GM12878 (cell line): ENCODE measurements at places on chromosomes 12 and 14. TPM values are rescaled to one million over a fixed set of nuclear protein-coding genes. Genes with fewer than 3 reads are reported as not detected.

DNA sequence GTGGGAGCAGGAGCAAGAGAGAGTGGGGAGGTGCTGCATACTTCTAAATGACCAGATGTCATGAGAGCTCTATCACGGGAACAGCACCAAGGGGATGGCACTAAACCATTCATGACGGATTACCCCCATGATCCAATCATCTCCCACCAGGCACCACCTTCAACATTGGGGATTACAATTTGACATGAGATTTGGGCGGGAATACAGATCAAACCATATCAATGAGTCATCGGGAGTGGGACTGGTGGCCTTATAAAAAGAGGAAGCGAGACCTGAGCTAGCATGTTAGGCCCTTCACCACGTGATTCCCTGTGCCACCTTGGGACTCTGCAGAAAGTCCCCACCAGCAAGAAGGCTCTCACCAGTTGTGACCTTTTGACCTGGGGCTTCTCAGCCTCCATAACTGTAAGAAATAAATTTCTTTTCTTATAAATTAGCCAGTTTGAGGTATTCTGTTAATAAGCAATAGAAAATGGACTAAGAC, 28.7 kb downstream of the COX8C start:
- no peaks in the 10 kb centered on the region for H3K27me3 ChIP-seq
- DNase-seq = peak; percentile 86
- H3K4me1 ChIP-seq = peaks cover 18% of the 10 kb centered on the region
- no peaks in the 10 kb centered on the region for H3K36me3 ChIP-seq

DNA sequence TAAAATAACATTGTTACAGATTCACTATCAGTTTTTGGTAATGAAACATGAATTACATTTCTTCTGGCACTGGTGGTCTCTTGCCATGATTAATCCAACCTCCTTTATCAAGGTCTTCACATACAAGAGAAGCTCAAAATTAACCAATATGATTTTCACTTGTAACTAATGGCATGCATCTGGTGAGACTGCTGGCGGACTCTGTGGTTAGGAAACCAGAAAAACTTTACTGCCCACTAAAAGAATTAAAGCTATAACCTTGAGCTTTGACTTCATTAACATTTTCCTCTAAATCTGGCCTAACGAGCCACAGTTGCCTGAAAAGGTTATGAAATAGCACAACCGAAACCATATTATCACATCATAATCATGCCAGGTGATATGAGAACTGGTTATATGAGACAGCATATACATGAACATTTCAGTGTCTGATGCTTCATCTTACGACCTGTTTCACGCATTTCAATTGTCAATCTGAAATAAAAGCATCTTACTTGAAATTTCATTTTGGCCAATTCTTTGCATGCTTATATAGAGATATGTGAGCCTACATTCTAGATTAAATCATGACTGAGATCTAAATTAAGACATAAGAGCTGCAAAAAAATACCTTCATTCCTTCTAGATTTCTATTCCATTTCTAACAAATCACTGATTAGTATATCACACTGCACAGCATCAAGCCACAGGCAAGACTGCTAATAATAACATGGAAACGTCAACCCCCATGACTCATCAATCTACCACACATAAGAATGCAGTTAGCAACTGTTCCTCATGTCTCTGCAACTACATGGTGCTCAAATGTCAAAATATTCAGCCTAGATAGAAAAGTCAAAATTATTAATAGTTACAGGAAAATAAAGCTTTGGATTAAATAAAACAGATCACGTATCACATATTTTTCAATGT, 89.3 kb downstream of the OSBPL8 start:
- DNase-seq = peak; percentile 25
- H3K4me1 ChIP-seq = peaks cover 13% of the 10 kb centered on the region
- no peaks in the 10 kb centered on the region for H3K27me3 ChIP-seq
- no peak overlapping the region for H3K4me3 ChIP-seq

- no peak for DNase-seq
- no peaks in the 10 kb centered on the region for H3K4me1 ChIP-seq
- no peaks in the 10 kb centered on the region for H3K36me3 ChIP-seq
- peaks cover 8% of the 10 kb centered on the region for H3K27me3 ChIP-seq
Observed at GRCh38 chr14:23366426-23366921, 1.5 kb upstream of the EFS start.

GRCh38 chr12:120056739-120057138, 59.8 kb downstream of the RAB35 start:
- no peak overlapping the region for H3K4me3 ChIP-seq
- no peaks in the 10 kb centered on the region for H3K27me3 ChIP-seq
- H3K4me1 ChIP-seq = no peaks in the 10 kb centered on the region
- no peak overlapping the region for H3K27ac ChIP-seq
- no peak for DNase-seq
- no peaks in the 10 kb centered on the region for H3K36me3 ChIP-seq

- no peaks in the 10 kb centered on the region for H3K4me1 ChIP-seq
- no peaks in the 10 kb centered on the region for H3K27me3 ChIP-seq
- no peak for DNase-seq
- no peak overlapping the region for H3K4me3 ChIP-seq
- H3K36me3 ChIP-seq = no peaks in the 10 kb centered on the region
- no peak overlapping the region for H3K27ac ChIP-seq
Observed at GRCh38 chr12:43921666-43922337, 85.9 kb downstream of the TMEM117 start.

GRCh38 chr12:47033789-47034555, 45.4 kb upstream of the PCED1B start:
- H3K4me3 ChIP-seq = no peak overlapping the region
- H3K27ac ChIP-seq = no peak overlapping the region
- H3K4me1 ChIP-seq = no peaks in the 10 kb centered on the region
- no peak for DNase-seq
- H3K27me3 ChIP-seq = no peaks in the 10 kb centered on the region
- H3K36me3 ChIP-seq = no peaks in the 10 kb centered on the region

DNA sequence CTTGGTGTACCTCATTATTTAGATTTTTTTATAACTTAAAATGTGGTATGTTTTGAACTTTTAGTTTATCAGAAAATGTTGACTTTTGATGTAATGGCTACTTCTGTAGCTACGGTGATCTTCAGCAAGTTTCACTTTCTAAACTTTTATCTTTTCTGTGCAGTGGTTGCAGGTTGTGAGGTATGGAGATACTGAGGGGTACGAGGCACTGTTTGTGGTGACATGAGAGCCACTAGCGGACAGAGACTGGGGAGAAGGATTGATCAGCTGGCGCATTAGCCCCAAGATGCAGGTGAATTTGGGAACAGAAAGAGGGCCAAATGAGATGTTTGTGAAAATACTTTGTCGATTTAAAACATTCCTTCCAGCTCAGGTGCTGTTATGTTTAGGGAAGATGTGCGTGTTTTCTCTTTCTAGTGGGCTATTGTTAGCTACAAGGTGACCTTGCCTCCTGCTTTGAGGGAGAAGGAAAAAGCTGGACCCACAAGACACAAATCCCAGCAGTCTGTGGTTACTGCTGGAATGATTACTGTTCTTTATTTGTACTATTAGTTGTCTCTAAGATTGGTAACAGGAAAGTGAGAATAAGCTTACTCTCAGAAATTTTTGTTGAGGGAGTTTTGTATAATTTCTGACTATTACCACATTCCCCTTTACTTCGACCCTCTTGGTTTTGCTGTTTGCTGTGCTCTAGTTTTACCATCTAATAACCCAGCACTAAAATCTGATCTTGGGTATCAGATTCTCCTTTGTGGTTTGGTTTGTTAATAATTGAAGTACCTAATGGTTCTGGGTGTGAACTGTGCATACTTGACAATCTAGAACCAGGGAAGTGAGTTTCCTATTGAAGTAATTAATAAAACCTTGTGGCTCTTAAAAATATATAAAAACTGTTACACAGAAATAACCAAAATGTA, 61.7 kb downstream of the FBXO34 start:
- peak overlapping the region; percentile 71 for H3K27ac ChIP-seq
- H3K4me1 ChIP-seq = peaks cover 26% of the 10 kb centered on the region
- H3K27me3 ChIP-seq = no peaks in the 10 kb centered on the region
- peak overlapping the region; percentile 45 for H3K4me3 ChIP-seq
- H3K36me3 ChIP-seq = no peaks in the 10 kb centered on the region

GRCh38 chr12:111101003-111101402, 180.6 kb upstream of the MYL2 start:
- DNase-seq = no peak
- no peaks in the 10 kb centered on the region; the same call in 1 of the 2 replicates for H3K27me3 ChIP-seq
- H3K27ac ChIP-seq = no peak overlapping the region
- no peak overlapping the region for H3K4me3 ChIP-seq
- no peaks in the 10 kb centered on the region for H3K36me3 ChIP-seq
- H3K4me1 ChIP-seq = peaks cover 13% of the 10 kb centered on the region

DNA sequence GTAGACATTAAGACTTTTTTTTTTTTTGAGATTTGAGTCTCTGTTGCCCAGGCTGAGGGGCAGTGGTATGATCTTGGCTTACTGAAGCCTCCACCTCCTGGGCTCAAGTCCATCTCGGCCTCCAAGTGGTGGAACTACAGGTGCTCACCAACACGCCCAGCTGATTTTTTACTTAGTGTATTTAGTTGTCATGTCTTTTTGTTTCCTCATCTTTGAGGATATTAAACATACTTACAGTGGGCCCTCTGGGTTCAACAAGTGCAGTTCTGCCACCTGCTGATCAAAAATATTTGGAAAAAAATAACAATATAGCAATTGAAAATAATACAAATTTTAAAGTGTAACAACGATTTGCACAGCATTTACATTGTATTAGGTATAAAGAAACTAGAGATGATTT, 4.4 kb upstream of the B4GALNT1 start:
- H3K36me3 ChIP-seq = no peaks in the 10 kb centered on the region
- H3K4me3 ChIP-seq = no peak overlapping the region
- no peak overlapping the region for H3K27ac ChIP-seq
- DNase-seq = no peak
- no peaks in the 10 kb centered on the region; the same call in 1 of the 2 replicates for H3K27me3 ChIP-seq
- H3K4me1 ChIP-seq = no peaks in the 10 kb centered on the region

DNA sequence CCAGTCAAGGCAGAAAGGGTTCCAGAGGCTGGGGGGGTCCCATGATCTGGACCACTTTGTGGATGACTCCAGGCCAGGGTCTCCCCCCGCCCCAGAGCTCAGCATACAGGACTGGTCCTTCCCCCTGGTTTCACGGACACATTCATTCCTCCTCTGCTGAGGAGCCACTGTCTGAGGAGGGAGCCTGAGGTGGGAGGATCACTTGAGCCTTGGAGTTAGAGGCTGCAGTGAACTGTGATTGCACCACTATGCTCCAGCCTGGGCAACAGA, 6.8 kb downstream of the TESC start:
- no peak overlapping the region for H3K4me3 ChIP-seq
- DNase-seq = no peak
- H3K4me1 ChIP-seq = no peaks in the 10 kb centered on the region

GRCh38 chr12:59282999-59283398, 312.8 kb upstream of the SLC16A7 start:
- no peak overlapping the region for H3K27ac ChIP-seq
- no peak overlapping the region for H3K4me3 ChIP-seq
- H3K36me3 ChIP-seq = no peaks in the 10 kb centered on the region
- DNase-seq = no peak
- H3K4me1 ChIP-seq = no peaks in the 10 kb centered on the region
- no peaks in the 10 kb centered on the region for H3K27me3 ChIP-seq

DNA sequence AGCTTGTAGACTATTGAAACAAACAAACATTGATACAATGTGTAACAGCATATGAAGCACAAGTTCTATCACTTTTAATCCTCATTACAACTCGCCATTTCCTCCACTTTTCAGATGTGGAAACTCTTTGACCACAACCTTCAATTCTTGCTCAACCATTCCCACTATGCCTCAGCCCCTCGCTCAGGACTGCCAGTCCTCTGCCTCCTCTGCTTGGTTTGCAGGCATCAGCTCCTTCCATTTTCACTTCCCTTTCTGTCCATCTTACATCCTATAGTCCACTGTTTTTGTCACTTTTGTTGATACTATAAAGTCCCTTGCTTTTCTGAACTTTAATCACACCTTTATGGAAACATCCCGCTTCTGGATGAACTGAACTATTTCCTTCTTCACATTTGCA, 28.2 kb upstream of the CD27 start:
- no peaks in the 10 kb centered on the region for H3K36me3 ChIP-seq
- no peak for DNase-seq
- no peaks in the 10 kb centered on the region for H3K27me3 ChIP-seq
- H3K4me3 ChIP-seq = no peak overlapping the region

- H3K4me1 ChIP-seq = no peaks in the 10 kb centered on the region
- H3K36me3 ChIP-seq = no peaks in the 10 kb centered on the region
- no peak for DNase-seq
Observed at GRCh38 chr12:92955997-92956663, 27.0 kb upstream of the EEA1 start.

The MYBPC1 gene
- total RNA-seq = not detected in 2 replicates

The NFE2 gene
- total RNA-seq = 0.28 TPM in 1 of 2 replicates, not detected in the other

The IAPP gene
- total RNA-seq = not detected in 2 replicates

The FSCB gene
- not detected in 2 replicates for total RNA-seq

The DHRS4L2 gene
- 21.5 and 24.9 TPM in 2 replicates for total RNA-seq

The IFI27 gene
- total RNA-seq = 2.0 and 2.9 TPM in 2 replicates
